Activated CD8-positive, alpha-beta memory T cell treated with anti-CD3 and anti-CD28 coated beads for 48 hours (primary cell): ENCODE measurements at places on chromosomes 11 and 22.

- no peak for DNase-seq
These were observed 18.2 kb downstream of the MCAM start for GRCh38 chr11:119298726-119299125.

DNA sequence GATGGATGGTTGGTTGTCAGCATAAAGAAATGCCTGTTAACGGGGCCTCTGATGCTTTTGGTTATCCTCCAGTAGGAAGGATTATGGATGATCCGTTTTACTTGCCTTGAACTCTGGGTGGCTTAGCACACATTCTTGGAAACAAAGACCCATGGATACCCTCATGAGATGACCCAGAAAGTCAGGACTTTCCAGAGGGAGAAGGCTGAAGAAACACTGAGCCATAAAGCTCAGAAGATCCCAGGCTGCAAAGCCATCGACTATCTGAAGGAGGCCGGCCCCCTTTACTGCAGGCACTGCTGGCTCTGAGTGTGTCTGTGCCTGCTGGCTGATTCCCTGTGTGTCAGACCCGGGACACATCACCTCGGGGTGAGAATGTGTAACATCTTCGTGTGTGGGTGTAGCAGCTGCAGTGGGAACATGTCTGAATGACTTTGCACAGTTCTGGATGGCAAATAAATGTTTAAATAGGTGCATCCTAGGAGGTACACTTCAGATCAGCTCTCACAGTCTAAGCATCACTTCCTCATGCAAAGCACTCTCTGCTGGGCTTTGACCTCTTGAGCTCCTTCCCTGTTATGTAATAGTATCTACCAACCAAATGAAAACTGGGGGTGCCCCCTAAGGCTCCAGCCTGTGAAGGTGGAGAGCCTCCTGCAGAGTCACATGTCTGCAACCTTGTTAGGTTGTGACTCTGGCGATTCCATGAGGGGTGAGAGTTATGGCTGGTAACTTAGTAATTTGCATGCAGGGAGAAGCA lies 1084.9 kb downstream of the TBC1D22A start:
- DNase-seq, result no peak

- no peak for DNase-seq
These were observed 14.8 kb downstream of the CSF2RB start for GRCh38 chr22:36928196-36928595.

GRCh38 chr22:24321999-24322398 lies 51.4 kb downstream of the SPECC1L start:
- DNase-seq, result no peak

GRCh38 chr11:82465481-82465880 lies 268.2 kb downstream of the FAM181B start:
- DNase-seq, result no peak

DNA sequence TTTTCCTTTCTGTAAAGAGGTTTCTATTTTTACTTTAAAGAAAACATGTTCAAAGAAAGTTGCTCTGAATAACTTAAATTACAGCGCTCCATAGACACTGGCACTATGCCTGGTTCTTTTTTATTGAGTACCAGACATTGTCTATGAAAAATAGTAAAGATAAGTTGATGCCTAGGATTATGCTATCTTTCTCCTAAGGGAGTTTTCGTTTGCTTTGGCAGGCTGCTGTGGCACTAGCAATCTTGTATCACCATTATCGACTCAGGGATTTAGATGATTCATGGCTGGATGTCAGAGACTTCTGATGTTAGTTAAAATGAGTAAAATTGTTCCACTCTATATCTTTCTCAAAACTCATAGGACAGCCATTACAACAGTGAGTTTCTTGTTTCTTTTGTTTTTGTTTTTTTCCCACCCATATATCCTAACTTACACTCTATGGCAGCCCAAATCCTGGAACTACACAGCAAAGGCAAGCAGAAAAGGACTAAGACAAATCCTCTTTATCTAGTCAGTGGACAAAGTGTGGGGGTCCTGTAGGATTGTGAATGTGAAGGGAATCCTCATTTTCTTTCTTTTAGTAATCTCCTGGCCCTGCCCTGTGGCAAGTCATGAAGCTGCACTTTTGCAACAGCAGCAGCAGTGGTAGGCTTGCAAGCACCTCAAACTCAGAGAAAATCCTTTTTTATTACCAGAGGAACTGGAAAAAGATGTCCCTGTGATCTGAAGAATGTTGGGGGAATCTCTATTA lies 20.7 kb downstream of the SLN start:
- DNase-seq, result no peak

- DNase-seq, result no peak
These were observed 5.9 kb downstream of the NCAM1 start for GRCh38 chr11:112967082-112967481.

GRCh38 chr11:44592125-44592940 lies 26.9 kb downstream of the CD82 start:
- DNase-seq, result no peak

DNA sequence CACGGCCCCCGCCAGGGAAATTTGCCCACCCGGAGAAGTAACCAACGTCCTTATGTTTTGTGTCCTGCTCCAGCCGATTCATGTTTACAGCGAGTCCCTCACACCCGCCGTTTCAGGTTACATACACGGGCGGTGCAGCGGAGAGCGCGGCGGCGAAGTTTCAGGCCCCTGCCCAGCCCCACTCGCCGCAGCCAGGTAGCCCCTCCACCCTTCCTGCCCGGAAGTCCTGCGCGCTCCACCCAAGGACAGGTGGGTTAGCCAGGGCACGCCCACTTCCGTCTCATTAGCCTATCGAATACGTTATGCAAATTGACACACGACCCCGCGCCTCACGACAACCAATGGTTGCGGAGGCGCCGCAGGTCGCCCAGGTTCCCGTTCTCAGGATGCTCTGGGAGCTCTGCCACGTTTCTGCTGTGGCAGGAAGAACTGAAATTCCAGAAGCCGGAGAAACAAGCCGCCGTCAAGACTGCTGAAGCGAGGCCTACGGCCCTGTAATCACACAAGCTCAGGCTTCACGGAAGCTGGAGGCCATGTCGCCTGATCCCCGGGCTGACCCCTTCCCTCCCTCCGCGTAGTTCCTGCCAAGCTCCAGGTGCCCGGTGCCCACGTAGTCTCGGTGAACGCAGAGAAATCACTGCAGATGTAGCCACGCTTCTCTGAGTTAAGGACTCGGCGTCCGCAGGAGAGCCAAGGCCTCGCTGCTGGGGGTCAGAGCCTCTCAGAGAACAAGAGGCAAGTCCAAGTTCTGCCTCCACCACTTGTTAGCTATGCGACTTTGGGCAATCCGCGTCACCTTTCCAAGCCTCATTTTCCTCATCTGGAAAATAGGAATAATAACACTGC lies 22.4 kb upstream of the MYH9 start:
- DNase-seq, result no peak

DNA sequence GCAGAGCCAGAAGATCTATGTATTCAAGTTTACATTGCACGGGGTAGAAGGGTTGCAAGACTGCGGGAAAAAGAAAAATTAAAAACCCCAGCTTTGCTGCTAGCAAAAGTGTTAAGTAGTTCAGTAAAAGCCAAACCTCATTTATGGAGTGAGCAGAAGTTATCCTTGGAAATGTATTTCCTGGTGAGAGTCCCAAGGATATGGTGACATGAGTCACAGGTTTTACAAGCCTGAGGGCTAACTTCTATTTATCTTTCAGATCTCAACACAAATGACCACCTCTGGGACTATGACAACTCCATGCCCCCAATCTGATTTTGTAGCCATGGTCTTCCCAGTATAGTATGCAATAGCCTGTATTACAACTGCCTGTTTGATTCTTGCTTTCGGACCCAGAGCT lies 26.1 kb downstream of the ABTB2 start:
- no peak for DNase-seq
